Hypothalamus (tissue), 51 donors: ENCODE measurements at places on chromosomes 11 and 22.

DNA sequence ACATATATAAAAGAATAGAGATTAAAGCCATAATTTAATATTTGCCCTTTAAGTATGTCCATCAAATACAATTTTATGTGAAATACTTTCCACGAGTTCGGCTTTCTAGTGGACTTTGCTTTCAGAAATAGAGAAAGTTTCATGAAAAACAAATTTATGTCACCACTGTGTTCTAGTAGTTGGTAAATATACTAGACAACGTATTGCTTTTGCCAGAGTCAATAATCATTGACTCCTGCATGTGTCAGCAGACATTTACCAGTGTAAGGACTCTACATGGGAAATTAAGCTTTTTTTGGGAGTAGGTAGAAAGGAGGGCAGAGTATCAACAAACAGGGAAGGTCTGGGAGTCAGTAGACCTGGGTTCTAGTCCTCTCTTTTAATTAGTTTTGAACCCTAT, 32.3 kb upstream of the CAT start:
- no peak for DNase-seq

DNA sequence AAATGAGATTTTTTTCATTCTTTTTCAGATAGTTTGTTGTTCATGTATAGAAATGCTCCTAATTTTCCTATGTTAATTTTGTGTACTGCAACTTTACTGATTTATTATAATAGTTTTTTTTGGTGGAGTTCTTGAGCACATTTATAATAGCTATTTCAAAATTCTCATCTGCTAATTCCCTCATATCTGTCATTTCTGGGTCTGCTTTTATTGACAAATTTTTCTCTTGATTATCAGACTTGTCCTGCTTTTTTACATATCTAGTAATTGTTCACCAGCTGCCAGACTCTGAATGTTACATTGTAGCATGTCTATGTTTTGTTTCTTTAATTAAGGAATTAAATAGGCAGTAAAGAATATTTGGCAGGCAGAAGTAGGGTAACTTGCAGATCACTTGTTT, 60.9 kb upstream of the PARVA start:
- no peak for DNase-seq

- DNase-seq, result no peak
Observed at GRCh38 chr11:100316952-100317351, 370.1 kb upstream of the ARHGAP42 start.

- no peak for DNase-seq
Observed at GRCh38 chr11:57124917-57125316, 56.8 kb upstream of the LRRC55 start.

GRCh38 chr11:104443387-104443786, 279.4 kb upstream of the PDGFD start:
- DNase-seq, result no peak

- DNase-seq, result no peak
Observed at GRCh38 chr22:29989446-29989845, 90.8 kb upstream of the HORMAD2 start.

DNA sequence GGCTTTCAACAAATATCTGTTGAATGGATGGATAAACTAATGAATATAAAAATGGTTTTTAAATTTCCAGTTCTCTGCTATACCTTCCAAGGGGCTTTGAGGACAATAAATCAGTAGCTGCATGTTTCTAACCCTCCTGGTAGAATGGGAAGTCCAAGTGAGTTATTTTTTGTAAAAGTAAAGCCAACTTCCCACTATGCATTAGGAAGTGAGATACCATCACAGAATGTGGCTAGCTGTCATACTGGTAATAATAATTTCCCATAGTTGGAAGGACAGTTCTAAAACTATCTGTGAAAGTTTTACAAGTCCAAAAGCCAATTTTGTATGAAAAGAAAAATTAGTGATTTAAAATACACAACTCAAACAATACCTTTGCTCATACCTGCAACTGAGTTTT, 50.0 kb downstream of the TMEM123 start:
- DNase-seq, result no peak

DNA sequence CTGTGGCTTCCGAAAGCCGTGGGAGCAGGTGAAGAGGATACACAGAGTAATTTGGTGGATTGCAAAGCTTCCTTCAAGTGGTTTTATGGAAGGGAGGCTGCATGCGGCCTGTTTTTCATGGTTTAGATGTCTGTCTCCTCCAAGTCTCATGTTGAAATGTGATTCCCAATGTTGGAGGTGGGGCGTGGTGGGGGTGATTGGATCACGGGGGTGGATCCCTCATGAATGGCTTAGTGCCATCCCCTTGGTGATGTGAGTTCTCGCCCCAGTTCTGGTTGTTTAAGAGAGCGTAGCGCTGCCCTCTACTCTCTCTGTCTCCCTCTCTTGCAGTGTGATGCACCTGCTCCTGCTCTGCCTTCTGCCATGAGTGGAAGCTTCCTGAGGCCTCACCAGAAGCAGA, 247.8 kb upstream of the B3GAT1 start:
- DNase-seq, result no peak

DNA sequence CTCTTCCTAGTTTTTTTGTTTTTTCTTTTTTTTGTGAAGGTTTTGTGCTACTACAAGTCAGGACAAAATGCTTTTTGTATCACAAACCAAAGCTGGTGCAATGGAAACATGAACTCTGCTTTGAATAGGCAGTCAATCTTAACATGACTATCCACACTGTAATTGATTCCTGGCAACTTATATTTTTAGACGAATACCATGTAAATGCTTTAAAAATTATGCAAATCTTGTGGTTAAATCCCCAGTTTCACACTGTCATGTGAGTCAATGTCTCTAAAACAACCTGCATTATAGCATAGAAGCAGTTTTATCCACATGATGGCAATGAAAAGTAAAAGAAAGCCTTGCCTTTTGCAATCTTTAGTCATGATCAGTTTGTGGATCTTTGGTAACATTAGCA, 8.9 kb downstream of the TRPC6 start:
- DNase-seq, result no peak

DNA sequence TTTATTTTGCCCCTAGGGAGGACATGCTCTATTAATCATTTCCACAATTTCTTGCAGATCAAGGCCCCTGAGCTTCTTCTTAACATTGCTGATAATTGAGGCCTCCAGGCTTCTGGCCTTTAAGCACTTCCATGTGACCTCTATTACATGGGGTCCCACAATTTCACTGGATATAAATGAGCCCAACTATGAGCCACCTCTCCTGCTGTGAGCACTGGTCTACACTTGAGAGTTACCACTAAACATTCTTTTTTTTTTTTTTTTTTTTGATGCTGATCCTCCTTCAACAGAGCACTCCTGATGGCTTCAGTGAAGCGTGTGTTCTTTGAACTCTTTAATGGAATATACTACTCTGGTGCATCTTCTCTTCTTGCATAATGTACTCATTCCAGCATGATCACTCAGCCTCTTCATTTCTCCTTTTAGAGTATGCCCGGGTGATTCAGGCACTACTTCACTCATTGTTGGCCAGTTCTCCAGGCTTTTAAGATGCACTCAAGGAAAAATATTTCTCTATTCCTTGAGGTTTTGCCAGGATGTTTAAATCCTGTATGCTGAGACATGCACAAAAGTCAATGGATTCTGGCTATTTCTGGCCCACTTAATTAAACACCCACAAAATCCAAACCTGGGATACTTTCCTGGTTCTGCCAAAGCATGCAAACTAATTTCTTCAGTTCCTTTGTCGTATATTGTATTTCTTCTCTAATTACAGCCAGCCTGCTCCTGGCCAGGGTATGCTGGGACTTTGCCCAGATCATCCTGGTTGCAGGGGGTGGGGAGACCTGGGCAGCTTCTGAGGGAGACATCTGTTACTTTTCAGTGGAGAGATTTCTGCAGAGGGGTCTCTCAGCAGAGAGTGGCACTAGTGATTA, 257.8 kb upstream of the LUZP2 start:
- no peak for DNase-seq

DNA sequence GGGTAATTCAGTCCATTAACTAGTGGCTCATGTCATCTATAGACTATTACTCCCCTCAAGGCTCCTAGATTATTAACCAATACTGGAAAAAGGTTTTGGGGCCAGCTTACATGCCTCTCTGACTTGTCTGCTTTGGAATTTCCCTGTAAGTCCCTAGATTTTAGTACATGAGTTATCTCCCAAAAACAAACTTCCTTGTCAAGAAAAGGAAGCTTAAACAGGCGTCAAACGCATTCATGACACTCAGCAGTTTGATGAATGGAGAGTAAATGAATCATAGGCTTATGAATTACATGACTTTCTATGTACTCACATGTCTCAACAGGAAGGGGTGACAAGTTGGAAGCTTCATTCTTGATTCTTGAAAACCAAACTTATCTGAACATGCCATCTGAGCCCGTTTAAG, 70.8 kb downstream of the BLID start:
- DNase-seq, result no peak

DNA sequence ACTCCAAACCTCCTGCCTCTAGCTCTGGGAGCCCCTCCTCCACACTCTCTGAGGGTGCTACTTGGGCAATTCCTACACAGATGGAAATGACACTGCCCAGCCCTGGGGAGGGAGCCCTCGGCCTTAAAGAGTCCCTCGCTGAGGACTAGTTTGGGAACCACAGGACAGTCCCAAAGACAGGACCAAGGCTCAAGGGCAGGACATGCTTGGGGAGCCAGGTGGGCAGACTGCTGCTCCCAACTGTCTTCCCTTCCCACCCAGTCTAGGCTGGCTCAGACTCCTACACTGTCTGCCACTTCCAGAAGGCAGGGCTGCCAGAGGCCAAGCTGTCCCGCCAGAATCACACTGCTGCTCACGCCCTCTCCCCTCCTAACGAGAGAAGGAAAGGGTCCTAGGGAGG, 9.8 kb downstream of the ARRB1 start:
- DNase-seq, result no peak

- no peak for DNase-seq
Observed at GRCh38 chr11:126162306-126163030, 49.0 kb downstream of the RPUSD4 start.

- no peak for DNase-seq
Observed at GRCh38 chr11:70463478-70464255, 65.3 kb downstream of the CTTN start.

DNA sequence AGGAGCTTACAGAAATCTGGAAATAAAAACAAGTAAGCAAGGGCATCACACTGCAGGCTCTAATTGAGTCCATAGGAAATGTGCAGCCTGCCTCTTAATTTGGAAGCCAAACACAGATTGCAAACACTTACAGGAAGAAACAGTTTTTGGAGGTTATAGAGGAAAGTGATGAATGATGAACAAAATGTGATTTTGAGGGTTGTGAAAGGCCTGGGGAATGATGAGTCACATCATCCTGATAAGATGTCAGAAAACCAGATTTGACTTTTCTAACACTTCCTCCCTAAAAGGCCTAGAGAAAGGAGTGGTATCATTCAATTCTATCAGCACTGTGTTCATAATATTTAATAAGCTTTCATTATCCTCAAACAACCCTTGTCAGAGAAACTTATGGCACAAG, 96.6 kb upstream of the POU2AF2 start:
- no peak for DNase-seq
